ENCODE measurements at places on chromosomes 2 and 18.

DNA sequence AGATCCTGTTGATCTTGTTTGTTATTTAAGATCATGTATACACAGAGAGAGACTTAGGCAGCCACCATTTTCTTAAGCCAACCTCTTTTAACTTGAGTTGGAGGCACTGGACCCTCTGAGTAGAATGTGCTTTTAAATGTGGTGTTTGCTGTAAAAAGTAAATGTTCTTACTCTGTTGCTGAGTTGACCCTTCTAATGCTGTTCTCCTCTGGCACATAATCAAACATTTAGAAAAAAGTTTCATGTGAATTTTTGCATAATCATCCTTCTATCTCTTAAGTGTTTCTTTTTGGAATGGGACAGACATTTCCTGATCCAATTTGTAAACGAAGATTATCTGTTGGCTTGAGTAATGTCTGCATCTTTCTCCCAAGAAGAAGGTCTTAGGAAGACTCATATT is 255.1 kb upstream of the ETAA1 start:
- DNase-seq, result no peak

- DNase-seq, result no peak
Measured at GRCh38 chr2:10136101-10136934, 13.8 kb downstream of the RRM2 start.

- DNase-seq, result no peak
Measured at GRCh38 chr2:122528061-122528460, 772.6 kb downstream of the TSN start.

GRCh38 chr2:240572141-240573031 is 4.1 kb downstream of the RNPEPL1 start:
- DNase-seq, result no peak

- no peak for DNase-seq
Measured at GRCh38 chr2:187543488-187543887, 10.7 kb downstream of the TFPI start.

DNA sequence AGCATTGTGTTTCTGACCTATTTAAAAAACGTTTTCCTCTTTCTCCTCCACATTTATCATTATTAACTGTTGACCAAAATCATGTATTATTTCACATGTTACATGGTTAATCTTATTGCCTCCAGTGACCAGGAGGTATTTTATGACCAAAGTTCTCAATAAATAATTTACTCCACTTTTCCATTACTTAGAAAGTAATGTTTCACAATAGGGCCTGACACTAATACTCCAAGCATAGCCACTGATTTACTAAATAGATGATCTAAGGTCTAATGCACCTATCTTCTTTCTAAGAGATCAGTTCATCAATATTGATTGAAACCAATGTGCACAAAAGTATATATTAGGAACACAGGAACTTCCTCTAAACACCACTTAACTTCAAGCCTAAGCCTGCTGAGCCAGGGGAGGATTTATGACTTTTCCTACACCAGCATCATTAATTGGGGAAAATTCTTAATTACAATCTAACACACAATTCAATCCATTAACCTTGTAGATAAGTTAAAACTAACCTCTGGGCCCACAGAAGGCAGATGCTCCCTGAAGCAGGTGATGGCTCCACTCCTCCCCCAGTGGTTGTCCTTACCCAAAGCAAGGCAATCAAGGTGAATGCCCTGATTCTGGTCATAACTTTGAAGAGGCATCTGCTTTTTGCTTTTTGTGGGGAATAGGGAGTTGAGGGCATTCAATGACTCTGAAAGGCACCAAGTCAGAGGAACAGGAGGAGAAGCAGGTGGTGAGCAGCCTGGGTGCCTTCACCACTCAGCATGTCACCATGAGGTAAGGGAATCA is 33.9 kb downstream of the RBMS1 start:
- DNase-seq, result no peak

DNA sequence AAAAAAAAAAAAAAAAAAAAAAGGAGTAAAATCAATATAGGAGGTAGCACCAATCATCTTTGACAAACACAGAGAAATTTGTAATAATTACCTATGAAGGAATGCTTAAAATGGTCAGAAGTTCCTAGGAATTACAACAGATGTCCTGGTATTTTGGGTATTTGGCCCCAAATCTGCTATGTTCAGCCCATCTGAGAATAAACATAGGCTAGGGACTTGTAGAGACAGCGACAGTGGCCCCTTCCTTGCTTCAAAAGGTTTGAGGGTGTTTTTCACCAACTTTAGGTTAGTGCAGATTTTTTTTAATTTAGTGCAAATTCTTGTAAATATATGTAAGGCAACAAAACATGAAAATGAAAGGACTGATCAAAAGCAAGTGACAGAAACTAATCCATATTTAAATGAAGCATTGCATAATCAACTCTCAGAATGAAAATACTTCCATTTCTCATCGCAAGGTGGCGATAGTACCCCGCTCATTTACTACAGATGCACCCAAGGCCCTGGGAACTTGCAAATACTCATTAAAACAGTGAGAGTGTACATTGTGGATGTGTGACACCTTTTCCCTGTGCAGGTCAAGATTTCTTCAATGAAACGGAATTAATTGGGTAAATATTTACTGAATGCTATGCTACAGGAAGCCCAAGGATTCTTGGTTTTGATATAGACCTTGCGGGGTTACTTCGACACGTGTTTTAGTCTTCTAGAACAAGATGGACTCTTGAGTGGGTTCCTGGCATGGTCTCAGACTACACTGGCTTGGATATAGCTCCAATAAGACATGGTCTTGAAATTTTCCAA is 44.6 kb downstream of the FAM124B start:
- DNase-seq, result peak; percentile 40

DNA sequence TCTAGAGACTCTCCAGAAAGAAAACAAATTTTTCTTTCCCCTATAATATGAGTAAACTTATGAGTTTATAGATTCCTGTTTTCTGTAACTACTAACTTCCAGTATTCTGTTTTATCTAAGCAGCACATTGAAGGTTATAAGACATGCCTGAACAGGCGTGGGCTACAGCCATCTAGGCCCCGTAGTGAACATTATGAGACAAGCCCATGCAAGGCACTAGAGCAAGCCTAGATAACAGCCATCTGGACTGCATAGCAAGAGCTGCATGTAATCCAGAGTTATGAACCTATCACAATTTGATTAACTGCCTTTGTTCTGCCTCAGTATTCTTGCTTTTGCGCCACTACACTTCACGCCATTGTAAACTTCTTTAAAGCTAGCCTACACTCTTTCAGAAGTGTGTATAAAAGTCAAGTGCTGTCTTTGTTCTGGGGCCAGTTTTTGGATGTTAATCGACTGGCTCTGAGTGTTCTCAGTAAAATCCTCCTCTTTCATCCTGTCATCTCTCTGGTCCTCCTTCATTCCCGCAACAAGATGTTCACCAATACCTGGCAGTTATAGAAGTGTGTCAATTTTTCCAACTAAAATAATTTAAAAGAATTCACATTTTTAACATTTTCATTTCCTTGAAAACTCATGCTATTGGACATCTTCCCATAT is 3.0 kb upstream of the SULT1C3 start:
- DNase-seq, result no peak

DNA sequence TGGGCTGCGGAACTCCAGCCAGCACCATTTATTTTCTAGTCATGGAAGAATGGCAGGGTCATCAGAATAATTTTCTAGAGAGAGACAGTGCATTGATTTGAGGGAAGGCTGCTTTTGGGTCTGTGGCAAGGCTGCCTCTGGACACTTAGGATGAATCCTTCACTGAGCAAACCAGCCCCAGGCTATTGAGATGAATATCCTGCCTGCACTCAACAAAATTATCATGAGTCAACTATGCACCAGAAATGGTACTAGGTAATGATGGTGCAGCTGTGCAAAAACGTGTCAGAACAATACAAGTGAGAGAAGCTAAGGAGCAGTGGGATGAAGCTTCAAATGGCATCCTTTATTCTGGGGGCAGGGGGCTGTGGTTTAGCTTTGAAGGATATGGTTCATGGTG is 115.8 kb downstream of the SPHKAP start:
- no peak for DNase-seq

DNA sequence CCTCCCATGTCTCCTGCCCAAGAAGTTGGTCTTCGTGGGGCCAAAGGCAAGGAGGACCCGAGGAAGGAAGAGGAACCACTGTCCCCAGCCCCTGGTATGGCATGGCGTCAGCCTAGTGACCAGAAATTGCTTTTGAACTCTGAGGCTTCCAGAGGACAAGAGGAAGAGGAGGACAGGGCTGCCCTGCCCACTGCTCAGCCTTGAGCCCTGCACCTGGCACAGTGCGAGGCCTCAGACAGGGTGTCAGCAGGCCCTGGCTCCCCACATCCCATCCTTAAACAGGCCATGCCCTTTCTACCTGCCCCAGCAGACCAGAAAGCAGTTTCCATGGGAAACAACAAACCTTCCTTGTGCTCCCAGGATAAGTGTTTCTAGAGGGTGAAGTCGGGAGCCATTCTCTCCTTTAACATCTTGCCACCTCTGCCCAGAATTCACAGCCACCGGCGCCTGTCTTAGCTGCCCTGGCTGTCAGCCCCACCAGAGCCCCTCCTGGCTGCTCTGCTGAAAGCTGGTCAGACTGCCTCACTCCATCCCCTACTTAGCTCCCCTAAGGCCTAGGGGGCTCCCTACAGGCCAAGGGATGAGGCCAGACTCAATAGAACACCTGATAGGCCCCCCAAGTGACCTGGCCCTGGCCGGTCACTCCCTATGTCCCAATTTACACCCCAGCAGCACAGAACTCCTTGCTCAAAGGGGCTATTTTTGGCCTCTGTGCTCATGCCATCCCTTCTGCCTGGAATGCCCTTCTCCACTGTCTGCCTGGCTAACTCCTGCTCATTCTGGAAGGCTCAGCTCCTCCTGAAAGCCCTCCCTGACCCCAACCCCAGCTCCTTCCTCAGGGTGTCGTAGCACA is 20.6 kb downstream of the ATOH8 start:
- DNase-seq, result no peak

DNA sequence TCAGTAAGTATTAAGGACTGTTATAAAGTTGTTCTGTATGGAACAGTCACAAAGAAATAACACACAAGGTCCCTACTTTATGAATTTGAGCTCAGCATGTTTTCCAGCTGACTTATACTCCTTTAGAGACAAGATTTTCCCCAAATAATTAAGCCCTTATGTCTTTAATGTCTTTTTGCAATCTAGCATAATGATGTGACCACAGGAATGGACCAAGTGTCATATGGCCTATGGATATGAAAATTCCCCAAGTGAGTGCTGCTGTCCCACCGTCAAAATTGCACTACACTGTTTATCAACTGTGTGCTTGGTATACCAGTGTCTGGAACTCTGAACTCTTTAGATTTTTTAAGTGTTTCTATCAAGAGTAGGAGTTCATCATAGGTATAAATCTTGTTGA is 369.6 kb downstream of the PID1 start:
- DNase-seq, result no peak

DNA sequence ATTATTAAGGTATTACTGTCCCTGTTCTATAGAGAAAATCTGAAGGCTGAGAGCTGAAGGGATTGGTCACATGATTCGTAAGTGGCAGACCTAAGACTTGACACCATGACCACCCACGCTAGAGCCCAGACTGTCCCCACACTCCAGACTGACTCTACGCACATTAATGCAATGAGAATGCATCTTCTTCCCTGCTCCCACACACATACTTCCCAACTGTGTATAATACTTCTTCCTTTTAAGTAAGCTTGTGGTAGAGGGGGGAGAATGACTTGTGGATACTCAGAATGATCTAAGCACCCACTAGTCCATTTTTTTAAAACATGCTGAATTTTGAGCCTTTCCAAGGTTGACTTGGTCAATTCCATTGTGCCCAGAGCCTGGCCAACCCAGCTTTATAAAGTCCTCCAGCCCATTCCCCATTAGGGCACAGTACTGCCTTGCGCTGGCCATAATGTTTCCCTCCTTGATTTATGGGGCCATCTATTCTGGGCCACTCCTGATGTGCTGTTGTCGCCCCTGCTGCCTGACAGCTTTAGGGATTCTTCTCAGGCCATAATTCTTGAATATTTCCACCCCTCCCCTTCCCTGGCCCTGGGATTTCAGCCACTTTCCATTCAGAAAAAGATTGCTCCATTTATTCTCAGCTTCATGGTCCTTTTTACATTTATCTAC is 28.7 kb downstream of the ALK start:
- no peak for DNase-seq

- no peak for DNase-seq
Measured at GRCh38 chr18:11112286-11112685, 37.1 kb downstream of the PIEZO2 start.

- no peak for DNase-seq
Measured at GRCh38 chr18:28816155-28816554, 639.2 kb upstream of the CDH2 start.

GRCh38 chr2:120902592-120902991 is 166.9 kb downstream of the GLI2 start:
- no peak for DNase-seq

DNA sequence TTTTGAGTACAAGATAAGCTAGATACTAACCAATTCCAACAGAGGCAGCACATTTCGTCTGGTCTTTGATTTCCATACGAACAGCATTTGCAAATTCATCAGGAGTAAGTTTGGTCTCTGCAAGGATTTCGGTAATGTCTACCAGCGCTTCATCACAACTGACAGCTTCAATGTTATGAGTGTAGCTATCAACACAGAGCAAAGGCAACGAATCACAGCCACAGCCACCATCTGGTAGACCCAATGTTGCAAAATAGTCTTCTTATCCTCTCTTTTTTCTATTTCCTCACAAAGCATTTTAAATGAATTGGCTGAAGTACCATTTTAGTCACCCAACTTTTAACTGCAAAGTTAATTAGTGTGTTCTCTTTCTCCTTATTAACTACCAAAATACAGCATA is 68.3 kb downstream of the REV1 start:
- DNase-seq, result no peak

- DNase-seq, result no peak
Measured at GRCh38 chr18:2609604-2610003, 38.2 kb downstream of the NDC80 start.

DNA sequence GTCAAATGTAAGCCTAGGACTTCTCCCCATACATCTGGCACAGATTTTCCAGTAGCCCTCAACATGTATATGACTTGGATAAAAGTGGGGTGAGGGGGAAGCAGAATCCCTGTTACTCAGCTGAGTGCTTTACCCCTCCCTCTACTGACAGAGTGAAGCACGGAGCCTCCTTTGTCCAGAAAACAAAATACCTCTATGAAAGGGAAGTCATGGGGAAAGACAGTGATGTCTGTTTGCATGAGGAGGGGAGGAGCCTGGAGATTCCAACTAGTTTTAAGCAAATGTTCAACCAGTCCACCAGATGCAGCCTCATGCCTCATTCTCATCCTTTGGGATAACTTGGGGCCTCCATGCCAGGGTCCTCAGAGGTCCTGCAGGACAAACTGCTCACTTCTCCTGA is 203.9 kb downstream of the SMAD2 start:
- DNase-seq, result no peak

GRCh38 chr2:224948859-224949258 is 93.4 kb downstream of the DOCK10 start:
- no peak for DNase-seq
